ENCODE measurements at places on chromosomes 12 and 14.

DNA sequence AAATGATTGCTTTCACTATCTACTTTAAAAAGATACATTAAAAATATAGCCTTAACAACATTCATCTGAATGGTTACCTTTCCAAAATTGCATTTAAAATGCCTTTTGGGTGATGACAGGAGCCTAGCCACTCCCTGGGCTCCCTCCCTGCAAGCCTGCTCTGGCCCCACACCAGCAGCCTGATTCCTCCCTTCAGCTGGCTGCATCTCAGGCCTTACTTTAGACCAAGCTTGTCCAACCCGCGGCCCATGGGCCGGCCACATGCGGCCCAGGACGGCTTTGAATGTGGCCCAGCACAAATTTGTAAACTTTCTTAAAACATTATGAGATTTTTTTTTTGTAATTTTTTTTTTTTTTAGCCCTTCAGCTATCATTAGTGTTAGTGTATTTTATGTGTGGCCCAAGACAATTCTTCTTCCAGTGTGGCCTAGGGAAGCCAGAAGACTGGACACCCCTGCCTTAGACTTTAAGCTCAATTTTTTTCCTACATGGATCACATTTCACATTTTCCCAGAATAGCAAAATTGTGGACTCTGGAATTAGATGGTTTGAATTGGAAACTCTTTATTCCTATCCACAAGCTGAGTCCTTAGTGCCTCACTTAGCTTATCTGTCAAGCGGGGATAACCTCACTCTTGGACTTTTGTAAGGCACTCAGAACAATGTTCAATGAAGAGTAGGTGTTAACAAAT, 124.4 kb downstream of the MYRFL start:
- no peak for DNase-seq

DNA sequence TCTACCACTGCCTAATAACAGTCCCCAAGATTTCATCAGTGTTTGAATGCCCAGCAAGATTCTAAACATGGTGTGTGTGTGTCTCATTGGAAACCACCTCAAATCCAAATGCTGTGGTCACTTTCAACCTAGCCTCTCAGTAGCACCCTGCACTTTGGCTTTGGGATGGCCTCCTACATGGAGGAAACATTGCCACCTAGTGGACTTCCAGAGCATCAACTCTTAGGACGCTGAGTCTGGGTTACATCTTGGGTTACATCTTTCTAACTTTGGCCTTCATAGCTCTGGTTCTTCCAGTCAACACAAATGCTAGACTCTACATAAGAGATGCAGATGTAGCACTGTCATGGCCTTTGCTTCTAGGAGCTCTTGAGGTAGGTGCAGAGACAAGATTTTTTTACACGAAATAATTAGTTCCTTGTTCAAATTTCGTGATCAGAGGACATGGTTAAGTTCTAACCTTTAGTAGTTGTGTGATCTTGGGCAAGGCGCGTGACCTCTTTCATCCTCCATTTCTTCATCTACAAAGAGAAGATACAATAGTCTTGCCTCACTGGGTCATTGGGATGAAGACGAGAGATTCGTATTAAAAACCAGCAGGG, 113.5 kb upstream of the VASH1 start:
- DNase-seq = no peak

- DNase-seq = no peak
Measured at GRCh38 chr12:32334371-32334777, 65.0 kb upstream of the FGD4 start.

- DNase-seq = no peak
Measured at GRCh38 chr12:119826661-119827445, 50.3 kb downstream of the CIT start.

DNA sequence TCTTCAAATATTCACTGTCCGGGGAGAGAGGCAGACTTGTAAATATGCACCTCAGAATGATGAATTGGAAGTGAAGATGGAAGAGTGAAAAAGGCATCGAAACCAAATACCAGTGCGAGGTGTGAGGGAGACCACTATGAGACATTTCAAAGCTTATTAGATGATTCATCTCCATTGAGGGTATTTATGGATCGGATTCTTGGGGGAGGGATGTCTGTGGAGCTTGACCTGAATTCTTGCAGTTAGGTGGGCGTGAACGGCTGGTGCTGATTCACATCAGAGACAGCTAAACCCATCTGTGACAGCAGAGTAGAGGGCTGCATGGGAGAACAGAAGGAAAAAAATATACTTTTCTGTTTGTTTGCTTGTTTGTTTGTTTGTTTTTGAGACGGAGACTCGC, 677.2 kb downstream of the AACS start:
- DNase-seq = no peak

GRCh38 chr12:77323788-77324415, 258.5 kb upstream of the E2F7 start:
- DNase-seq = no peak

- no peak for DNase-seq
Measured at GRCh38 chr14:88481794-88482193, 73.0 kb downstream of the PTPN21 start.

DNA sequence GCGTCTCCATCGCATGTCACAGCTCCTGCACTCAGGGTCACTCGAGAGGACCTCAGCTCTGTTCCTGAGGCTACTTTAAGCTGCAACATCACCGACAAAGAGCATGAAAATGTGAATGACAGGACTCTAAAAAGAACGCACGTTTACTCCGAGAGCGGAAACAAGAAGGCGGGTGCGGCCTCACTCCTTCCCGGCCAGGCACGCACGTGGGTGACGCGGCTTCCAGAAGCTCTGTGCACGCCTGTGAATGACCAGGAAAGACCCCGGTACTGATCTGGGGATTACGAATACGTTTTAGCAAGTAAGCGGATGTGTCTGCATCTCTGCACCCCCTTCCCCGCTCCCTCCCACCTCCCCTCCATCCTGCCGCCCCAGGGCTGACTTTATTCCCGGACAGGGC, 15.2 kb upstream of the GALNT9 start:
- no peak for DNase-seq

DNA sequence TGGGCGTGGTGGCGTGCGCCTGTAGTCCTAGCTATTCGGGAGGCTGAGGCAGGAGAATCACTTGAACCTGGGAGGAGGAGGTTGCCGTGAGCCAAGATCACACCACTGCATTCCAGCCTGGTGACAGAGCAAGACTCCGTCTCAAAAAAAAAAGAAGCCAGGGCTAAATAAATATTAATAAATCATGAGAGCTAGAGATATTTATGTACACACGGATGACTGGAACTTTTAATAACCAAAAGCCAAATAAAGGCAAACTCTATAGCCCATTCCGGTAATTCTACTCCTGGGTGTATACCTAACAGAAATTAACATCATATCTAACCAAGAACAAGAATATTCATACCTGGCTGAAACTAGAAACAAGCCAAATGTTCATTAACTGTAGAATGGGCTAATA, 7.7 kb upstream of the TRAFD1 start:
- no peak for DNase-seq

- DNase-seq = no peak
Measured at GRCh38 chr14:74524076-74524811, 30.7 kb downstream of the ISCA2 start.

- no peak for DNase-seq
Measured at GRCh38 chr12:89672589-89672979, 36.1 kb downstream of the ATP2B1 start.

GRCh38 chr12:58425481-58426392, 484.4 kb downstream of the ATP23 start:
- DNase-seq = no peak

DNA sequence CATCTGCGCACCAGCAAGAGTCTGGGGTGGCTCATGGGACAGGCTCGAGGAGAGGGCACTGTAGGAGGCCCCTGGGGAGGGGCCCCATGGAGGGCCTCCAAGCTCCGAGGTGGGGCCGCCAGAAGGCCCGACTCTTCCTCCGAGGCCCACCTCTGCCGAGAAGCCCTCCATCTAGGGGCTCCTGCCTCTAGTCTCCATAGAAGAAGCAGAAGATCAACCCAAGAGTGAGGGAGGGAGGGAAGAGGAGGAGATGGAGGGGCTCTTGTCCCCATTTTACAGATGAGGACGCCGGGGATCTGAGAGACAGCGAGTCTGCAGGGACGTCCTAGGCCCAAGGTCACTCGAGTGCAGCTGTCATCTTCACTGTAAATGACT, 41.2 kb downstream of the DIO3 start:
- no peak for DNase-seq

- no peak for DNase-seq
Measured at GRCh38 chr14:68506645-68507419, 286.0 kb downstream of the ZFP36L1 start.

DNA sequence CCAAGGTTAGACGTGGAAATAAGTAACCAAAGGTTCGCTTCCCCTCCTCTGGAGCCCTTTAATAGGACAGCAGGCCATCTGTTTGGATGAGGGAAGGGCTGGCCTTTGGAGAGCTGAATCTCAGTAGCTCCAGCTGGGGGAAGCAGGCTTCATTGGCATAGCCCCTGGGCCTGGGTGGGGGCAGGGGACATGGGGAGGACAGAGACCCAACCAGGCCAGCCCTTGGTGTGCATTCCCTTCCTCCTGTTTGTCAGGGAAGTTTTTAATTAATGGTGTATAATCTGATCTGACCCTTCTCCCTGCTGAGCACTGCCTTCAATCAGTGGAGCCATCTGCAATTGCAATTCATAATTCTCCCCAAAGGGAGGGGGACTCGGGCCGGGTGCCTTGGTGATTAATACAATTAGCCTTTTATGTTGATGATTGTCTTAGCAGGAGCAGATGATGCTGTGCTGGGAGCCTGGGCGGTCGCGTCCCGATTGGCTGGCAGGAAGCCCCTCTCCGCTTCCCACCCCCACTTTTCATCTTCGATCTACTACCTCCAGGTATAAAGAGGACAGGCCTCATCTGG, 6.4 kb downstream of the AQP6 start:
- DNase-seq = no peak

DNA sequence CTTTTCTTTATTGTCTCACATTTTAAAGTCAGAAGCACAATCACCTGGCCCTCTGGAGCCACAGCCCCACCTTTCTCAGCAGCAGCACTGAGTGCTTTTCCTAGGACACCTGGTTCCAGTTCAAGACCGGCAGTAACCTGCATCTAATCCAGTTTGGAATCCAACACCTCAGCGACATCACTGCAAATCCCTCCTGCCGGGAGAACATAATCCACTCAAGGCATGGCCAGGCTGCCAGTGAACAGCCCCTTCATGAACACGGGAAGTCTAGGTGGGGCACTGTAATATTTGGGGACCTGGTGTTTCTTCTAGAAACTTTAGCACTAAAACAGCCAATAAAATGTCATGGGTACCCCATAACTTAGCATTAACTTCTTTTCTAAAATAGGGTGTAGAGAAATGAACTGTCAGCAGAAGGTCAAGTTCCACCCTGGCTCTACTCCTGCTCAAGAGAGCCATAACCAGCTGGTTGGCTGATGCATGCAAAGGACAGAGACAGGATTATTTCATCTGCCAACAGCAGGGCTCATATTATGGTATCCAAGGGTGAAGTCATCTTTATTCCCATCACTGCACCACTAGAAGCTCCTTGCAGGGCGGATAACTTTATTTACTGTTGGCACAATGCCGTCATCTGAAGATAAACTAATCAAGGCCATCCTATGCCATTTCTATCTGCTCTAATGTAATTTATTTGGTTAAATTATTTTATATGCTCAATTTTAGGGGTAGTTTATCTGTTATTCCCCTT, 76.7 kb downstream of the TTC7B start:
- no peak for DNase-seq

DNA sequence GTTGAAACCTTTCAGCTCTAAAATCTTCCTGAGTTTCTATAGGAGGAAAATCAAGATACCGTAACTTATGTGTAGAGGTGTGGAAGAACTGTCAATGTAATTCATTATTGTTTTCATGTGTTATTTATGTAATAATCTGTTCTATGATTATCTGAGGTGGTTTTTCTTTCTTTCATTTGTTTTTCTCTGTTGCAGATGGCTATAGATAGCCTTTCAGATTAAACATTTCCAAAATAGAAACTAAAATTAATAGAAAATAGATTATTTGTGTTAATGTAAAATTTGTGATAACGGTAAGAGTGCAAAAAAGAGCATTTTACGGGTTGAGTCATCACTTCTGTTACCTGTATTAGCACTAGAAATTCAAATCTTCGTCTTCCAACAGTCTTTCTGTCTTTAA, 128.8 kb downstream of the SYNE2 start:
- DNase-seq = no peak

GRCh38 chr14:103434868-103435442, 49.7 kb downstream of the MARK3 start:
- DNase-seq = no peak

GRCh38 chr12:49626169-49626835, 2.9 kb downstream of the PRPF40B start:
- DNase-seq = no peak

GRCh38 chr12:90079529-90080210, 371.0 kb upstream of the ATP2B1 start:
- no peak for DNase-seq

- DNase-seq = no peak
Measured at GRCh38 chr12:11829764-11830194, 180.3 kb downstream of the ETV6 start.

DNA sequence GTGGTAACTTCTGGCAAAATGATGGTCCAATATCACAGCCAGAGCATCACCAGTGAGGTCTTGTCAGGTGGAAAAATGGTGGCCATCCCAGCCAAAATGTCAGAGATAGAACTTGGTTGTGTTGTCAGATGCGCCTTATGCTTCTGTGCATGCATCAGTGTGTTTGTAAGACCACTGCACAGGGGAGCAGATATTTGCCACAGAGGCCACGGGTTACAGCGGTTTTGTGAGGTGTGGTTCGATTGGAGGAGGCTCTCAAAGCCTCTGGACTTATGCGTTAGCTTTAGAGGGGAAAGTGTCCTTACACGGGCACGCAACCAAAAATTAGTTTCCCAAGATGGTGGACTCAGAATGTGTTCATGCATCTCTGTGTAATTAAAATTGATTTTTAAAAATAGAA, 243.8 kb downstream of the ADGRD1 start:
- DNase-seq = no peak

DNA sequence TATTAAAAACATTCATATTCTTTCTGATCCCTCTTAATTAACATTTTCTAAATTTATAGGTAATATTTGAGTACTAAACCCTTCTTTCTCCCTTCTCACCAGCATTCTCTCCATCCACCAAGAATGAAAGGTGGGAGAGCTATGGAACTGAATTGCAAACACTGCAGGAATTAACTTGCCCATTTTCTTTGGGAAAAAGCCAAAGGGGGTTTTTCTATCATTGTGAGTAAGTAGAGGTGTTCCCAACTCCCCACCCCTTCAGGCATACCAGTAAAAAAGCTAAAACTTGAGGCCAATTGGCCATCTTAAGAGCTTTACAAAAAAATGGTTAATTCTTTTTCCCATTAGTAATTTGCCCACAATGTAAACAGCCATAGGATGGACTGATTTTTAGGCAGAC, 23.7 kb downstream of the PCNX1 start:
- DNase-seq = no peak

DNA sequence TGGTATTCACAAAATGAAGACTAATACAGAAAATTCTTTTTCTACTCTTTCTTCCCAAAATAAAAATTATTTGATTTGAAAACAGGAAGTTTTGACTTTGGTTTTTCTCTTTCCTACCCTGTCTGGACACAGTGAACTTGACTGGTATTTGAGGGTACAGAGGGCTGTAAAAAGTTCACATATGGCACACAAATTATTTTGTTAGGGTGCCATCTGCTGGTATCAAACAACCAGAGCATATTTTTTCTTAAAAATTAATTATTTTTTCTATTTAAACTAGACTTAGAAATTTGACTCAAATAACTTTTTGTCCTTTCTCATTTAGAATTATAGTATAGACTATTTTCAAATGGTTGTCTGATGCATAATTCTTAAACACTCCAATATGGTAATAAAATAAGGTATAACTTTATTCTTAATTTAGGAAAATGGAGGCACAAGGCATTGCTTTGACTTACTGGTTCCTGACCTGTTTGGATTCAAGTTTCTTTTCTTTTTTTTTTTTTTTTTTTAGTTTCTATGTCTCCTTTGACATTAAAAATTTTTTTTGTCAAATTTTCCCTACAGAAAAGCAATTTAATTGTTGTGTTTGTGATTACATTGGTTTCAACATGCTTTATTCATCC, 390.6 kb downstream of the PRKD1 start:
- DNase-seq = no peak

All from natural killer cell treated with Interleukin-12 subunit alpha and Interleukin-12 subunit beta and Interleukin-15 and Interleukin-18, amount 100 ng/mL, for 72 hours (primary cell).